ENCODE measurements at places on chromosomes 7 and 10. TPM values are rescaled to one million over a fixed set of nuclear protein-coding genes. Genes with fewer than 3 reads are reported as not detected.

The SPDYE16 gene
- total RNA-seq, result 0.45 TPM

The LOXL4 gene
- total RNA-seq, result not detected

The ADRA2A gene
- not detected for total RNA-seq

The C10orf143 gene
- total RNA-seq, result 2.0 TPM

The LIPJ gene
- not detected for total RNA-seq

The COL13A1 gene
- not detected for total RNA-seq

DNA sequence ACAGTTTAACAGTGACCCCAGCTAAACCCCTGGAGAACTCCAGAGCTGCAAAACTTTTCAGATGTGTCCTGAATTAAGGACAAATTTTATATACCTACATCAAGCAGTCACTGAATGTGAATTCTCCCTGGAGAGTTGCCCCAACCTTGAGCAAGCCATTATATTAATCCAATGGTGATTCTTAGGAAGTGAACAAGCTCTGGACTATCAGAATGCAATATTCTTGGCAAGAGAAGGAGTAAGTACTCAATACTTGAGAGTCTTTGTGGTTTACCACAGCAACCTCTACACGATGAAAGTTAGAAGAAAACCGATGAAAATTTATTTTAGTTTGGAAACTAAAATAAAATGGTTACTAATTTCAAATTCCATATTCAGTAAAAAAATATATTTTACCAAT lies 19.3 kb upstream of the ZNF365 start:
- ATAC-seq, result no peak

DNA sequence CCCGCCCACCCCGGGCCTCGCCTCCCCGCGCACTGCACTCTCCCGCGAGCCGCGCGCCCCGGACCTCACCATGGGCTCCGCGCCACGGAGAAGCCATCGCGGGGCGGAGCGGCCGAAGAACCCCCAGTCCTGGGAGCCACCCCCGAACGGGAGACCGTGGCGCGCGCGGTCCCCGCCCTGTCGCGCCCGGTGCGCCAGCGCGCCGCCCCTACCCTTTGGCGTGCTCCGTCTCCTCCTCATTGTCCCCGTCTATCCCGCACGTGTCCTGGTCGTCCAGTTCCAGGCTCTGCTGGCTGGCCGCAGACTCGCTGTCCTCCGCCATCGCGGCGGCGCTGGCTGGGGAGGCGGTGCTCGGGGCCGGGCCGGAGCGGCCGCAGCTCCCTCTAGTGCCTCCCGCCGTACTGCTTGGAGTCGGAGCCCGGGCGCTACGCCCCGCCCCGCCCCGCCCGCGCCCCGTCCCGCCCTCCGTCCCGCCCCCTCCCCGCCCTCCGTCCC lies at the start of gene NMT2:
NMT2 (minus strand) TSS at position 403 of the 495 bp plus-strand sequence; CDS start at position 322, 81 bp downstream.
- ATAC-seq, result peak; percentile 81

GRCh38 chr7:156069891-156070290 lies 257.6 kb upstream of the SHH start:
- ATAC-seq, result no peak

- ATAC-seq, result no peak
Observed at GRCh38 chr10:110637558-110638053, 6.5 kb upstream of the RBM20 start.

DNA sequence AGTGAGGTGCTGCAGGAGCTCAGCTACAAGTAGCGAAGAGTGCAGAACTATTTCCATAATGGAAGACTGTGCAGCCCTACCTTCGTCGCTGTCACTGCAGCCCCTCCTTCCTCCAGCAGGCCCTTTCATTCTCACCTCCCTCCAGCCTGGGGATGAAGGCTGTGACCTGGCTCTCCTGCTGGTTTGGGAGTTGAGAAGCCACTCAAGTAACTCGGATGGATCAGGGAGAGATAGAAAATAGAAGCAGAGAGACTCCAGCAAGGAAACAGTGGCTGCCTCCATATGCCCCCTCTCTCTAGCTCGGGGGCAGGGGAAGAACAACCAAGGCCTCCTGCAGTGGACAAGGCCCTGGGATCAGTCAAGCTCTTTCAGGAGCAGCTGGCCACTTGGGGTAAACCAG lies 37.4 kb upstream of the NPFFR1 start:
- ATAC-seq, result no peak

DNA sequence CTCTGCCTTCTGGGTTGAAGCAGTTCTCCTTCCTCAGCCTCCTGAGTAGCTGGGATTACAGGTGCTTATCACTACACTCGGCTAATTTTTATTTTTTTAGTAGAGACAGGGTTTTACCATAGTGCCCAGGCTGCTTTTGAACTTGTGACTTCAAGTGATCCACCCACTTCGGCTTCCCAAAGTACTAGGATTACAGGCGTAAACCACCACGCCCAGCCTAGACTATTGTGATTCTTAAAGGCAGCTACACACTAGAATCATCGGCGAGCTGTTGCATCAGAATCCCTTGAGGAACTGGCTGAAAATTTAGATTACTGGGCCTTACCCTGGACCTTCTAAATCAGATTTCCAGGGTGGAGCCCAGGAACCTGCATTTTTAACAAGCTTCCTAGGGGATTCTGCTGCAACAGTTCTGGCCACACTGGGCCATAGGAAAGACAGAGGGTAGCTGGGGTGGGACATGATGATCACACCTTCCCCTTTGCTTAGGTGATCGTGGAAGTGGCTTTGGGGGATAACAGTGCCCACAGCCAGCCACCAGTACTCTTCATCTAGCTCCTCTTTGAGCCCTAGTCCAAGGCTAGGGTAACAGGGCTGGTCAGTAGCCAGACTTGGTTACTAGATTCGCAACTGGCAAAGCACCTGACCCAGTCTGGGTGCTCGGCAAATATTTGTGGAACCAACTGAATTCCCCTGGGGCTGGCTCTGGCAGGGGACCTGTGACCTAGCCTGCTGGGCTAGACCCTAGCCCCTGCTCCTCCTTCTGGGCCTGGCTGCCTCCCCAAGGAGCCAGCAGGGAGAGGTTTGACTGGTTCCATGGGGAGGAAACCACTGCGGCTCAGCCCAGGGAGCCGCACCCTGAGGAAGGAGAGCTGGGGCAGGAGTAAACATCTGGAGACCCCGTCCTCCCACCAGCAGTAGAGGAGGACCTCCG lies 67.1 kb upstream of the DUSP5 start:
- ATAC-seq, result no peak

- no peak for ATAC-seq
Observed at GRCh38 chr10:58998924-58999713, 177.3 kb upstream of the PHYHIPL start.

- peak; percentile 66 for ATAC-seq
Observed at GRCh38 chr7:30112103-30112713, 22.6 kb upstream of the MTURN start.

DNA sequence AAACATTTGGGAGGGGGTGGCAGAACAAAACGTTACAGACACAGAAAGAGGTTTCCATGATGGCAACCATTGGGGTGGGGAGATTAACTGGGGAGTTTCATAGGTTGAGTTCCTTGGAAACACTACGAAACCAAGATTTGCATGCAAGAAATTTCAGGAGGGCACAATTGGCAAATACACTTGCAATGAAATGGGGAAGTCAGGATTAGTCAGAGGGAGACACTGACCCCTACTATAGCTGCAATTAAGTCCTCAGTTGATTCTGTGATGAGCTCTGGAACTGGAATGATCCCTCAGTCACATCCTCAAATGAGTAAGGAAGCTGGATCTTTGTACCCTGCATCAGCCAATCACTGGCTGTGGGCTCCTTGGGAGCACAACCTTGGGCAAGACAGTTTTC lies 22.1 kb downstream of the CPEB3 start:
- no peak for ATAC-seq

DNA sequence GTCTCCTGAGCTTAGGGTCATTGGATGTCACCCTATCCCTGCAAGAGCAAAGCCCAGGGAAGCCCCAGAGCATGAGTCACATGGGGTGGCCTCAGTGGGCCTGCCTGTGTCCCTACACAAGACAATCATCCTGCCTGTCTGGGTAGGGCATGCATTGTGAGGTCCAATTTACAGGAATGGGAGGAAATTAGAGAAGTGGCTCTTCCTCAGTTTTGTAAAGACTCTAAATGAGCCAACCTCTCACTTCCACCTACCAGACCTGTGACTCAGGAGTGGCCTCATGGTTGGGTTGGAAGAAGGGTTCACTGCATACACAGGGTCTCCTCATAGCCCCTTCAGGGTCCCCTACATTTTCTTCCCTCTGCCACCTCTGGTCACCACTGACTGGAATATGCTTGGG lies 43.6 kb upstream of the SMNDC1 start:
- no peak for ATAC-seq

DNA sequence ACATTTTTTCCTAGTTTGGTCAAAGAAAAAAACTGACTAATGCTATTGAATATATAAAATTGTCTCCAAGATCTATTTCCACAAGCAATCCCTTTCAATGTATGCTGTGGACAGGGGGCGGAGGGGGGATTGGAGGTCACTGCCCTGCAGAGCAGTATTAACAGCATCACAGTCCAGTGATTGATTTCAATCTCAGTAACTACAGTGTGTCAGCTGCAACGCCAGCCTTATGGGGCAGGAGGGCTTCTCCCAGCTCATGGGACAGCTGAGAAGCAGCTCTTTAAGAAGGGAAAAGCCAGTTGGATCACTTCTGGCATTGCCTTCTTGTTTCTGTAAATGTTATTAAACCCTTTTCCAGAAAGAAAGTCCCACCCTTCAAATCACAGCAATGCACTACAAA lies 65.0 kb downstream of the RAPGEF5 start:
- ATAC-seq, result no peak

GRCh38 chr10:79479283-79479909 lies 32.9 kb upstream of the EIF5AL1 start:
- ATAC-seq, result no peak

DNA sequence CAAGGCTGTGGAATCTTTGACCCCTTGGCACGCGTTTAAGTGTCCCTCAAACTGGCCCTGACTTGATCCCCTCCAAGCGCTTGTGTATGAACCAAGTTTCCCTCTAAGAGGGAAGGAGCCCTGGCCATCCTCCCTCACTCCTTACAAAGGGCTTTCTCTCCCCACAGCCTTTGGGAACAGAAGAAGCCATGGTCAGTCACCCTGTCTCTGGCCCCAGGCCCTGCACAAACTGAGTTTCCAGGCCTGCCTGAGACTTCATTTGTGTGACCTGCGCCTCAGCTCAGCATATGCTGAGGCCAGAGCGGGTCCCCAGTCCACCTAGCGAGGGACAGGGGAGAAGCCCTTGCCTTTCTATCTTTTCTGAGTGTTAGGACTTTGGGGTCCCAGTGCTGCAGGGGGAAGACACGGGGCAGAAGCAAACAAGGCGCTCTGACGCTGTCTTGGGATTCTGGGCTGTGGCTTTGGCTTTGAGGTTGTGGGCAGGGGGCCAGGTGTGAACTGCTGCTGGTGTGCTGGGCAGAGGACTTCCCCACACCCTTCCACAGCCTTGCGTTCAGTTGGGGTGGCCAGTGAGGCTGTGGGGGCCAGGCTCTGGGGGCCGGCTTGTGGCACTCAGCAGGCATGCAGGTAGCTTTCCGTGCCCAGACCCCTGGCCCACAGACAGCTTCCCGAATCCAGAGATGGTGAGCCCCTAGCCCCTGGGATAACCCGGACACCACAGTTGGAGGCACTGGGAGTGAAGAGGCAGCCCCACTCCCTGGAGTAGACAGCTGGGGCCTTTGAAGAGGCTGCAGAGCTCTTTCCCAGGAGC lies 1.5 kb downstream of the RET start:
- ATAC-seq, result no peak

DNA sequence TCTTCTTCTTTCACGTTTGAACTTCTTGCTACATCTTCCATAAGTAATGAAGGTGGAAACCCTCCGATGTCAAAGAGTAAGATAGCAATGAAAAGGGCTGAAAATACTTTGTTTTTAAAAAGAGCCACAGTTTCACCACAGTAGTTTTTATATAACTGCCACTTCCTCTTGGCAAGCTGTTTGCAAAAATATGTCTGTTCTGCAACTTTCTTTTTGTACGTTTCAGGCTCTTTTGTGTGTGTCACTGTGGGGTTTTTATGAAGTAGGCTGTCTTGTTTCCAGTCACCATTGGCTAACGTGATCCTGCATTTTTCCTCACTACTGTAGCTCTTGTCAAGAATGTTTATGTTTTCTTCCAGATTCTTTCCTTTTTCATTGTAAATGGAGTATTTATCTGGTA lies 55.6 kb downstream of the SLC16A9 start:
- peak; percentile 57 for ATAC-seq

Measured in activated T-helper 17 cell treated with anti-CD3 and anti-CD28 coated beads, Interleukin-2, amount 50 U/mL, for 72 hours (primary cell).